Activated naive CD4-positive, alpha-beta T cell treated with anti-CD3 and anti-CD28 coated beads for 36 hours (primary cell): ENCODE measurements at places on chromosomes 3 and 15.

- no peak for DNase-seq
Measured at GRCh38 chr15:97350813-97351212, 609.7 kb upstream of the ARRDC4 start.

DNA sequence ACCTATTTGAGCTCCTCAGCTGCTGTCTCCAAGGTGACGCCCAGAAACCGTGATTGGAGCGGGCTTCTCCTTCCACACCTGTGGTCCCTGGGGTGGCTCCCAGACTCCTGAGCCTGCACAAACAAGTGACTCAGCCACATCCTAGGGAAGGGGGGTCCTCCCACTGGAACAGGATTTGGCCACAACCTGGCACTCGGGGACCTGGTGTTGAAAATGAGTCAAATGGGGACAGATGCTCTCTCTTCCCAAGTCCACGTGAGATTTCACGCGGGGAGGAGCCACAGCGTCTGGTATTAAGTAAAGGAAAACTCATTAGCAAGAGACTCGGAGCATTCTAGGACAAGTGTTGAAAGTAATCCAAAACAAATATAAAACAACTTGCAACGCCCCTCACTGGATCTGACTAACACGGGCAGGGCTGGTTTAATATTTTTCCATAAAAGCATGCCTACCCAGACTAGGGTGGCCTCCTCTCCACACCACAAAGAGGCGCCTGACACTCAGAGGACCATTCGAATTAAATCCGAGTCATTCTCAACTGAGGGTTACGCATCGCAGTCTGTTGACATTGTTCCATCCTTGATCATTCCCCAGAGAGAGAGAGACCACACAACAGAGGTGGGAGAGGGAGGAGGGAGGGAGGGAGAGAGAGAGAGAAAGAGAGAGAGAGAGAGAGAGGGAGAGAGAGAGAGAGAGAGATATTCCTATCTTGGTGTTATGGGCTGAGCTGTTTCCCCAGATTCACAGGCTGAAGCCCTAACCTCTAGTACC, 74.4 kb downstream of the MGLL start:
- no peak for DNase-seq

GRCh38 chr15:73605759-73606436, 27.3 kb downstream of the NPTN start:
- DNase-seq, result no peak

GRCh38 chr3:4855676-4856075, 123.6 kb upstream of the BHLHE40 start:
- peak; percentile 41 for DNase-seq

- DNase-seq, result no peak
Measured at GRCh38 chr3:18987070-18987469, 161.2 kb upstream of the KCNH8 start.

- no peak for DNase-seq
Measured at GRCh38 chr15:85331655-85332285, 48.6 kb upstream of the AKAP13 start.

DNA sequence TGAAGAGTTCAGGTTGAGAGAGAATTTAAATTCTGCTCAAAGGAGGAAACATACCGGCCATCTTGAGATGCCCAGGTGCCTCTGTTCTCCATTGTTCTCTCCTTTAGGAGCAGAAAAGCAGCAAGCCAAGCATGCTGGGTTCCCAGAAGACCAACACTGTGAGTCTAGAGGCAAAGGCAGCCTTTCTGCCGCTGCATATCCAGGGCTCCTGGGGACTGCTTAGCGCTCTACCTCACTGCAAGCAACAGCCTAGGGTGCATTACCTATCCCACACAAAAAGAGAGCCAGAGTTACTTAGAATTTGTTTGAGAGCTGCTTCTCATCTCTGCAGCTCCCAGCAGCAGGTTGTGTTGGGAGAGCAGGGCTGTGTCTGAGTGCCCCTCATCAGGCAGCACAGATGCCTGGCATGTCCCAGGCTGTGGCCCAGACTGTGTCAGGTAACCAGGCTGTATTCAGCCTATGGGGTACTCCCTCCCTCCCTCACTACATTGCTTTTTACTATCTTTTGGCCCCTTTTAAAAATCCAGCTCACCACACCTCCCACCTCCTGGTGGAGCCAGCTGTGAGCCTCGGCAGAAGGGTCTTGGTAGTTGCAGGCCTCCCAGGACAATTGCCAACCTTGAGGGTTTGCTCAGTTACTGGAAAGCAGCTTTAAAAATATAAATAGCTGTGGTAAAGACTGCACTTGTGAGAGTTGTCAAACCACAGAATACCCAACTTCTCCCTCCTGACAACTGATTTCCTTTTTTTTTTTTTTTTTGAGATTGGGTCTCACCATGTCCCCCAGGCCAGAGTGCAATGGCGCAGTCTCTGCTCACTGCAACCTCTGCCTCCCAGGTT, 30.2 kb downstream of the BCL2L10 start:
- DNase-seq, result no peak

GRCh38 chr3:12986986-12987385, 86.2 kb downstream of the IQSEC1 start:
- no peak for DNase-seq

DNA sequence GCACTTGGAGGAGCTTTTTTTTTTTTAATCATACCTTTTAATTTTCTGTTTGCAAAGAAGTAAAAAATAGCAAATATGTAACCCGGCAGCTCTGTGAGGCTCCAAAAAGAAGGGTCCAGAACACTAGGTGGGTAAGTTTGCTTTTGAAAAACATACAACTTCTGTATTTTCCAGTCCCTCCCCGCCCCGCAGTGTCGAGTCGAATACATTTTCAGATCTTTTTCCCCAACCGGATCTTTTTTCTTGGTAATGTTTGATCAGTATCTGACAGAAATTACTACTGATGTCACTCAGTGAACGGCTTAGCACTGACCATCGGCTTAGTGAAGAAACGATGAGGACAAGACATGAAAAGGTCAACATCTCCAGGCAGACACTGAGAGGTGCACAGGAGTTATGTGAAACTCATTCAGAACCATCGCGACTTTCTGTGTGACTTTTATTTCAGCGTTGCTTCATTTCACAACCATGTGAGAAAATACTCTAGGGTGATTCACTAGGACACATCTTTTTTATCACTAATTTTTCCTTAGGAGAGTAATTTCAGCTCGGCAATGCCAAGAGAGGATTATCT, 11.0 kb downstream of the ISL2 start:
- no peak for DNase-seq

DNA sequence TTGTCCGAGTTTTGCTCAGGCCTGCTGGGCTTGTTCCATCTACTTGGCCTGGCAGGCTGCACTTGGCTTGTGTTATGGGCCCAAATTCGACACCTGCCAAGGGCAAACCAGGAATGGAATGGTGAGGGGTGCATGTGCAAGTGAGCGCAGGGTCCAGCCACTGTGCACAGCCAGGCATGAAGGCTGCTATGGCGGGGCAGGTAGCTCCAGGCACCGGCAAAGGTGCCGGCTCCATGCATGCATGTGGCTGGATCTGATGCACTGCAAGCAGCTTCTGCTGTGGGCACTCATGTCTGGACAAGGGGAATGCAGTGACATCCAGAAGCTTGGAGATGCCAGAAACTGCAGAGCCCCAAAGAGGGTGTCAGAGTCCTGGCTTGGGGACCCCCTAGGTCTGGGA, 463.0 kb downstream of the EPHA3 start:
- no peak for DNase-seq

- DNase-seq, result no peak
Measured at GRCh38 chr3:105355408-105356061, 11.2 kb upstream of the ALCAM start.

- DNase-seq, result no peak
Measured at GRCh38 chr3:94360987-94361386, 298.1 kb downstream of the NSUN3 start.

DNA sequence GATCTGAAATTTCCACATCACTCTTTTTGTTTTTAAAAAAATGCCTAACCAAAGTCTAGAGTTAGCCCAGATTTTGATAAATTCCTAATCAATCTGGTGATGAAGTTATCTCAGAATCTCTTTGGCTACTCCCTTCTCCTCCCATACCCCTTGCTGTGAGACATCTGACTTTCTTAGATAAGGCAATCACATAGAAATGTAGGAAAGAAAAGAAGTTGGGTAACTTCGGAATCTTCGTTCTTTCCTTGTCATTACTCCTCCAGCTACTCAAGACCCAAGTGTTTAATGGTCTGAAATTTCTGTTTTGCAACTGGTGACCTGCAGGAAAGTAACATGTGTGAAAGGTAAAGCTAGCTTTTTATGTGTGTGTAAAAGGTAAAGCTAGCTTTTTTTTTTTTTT, 37.8 kb downstream of the MYL3 start:
- no peak for DNase-seq

- DNase-seq, result no peak
Measured at GRCh38 chr3:105999856-106000255, 131.0 kb upstream of the CBLB start.

- no peak for DNase-seq
Measured at GRCh38 chr3:189229196-189229828, 57.5 kb downstream of the TPRG1 start.

- no peak for DNase-seq
Measured at GRCh38 chr3:58672451-58672850, 5.9 kb upstream of the FAM3D start.

DNA sequence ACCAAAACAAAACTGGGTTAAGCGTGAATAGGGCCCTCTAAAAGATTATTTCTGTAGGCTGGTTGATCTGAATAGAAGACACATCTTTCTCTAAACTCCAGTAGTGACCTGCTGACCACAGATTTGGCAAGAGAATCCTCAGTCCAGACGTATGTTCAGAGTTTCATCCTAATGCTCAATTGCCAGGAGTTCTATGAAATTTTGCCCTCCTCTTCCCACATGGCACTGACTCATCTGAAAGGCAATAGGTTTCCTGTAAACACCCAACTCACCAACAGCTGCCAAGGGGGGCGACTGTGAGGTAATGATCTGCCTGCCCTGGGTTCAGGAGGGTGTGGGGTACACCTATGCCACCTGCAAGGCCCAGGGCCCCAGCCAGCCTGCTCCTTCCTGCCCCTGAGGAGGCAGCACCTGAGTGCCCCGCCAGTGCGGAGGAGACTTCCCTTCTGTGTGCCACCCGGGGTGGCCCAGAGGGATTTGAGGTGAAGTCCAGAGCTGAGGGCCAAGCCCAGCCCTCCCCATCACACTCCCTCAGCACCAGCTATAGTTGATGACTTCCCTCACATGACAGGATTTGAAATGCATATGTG, 8.4 kb upstream of the PLA2G4D start:
- no peak for DNase-seq

DNA sequence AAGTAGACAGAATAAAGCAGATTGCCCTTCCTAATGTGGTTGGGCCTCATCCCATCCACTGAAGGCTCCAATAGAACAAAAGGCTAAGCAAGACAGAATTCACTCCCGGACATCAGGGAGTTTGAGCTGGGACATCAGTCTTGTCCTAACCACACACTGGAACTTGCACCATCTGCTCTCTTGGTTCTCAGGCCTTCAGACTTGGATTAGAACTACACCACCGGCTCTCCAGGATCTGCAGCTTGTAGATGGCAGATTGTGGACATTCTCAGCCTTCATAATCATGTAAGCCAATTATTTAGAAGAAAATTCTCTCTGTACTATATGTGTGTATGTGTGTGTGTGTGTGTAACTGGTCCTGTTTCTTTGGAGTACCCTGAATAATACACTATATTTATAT, 394.7 kb upstream of the LMCD1 start:
- no peak for DNase-seq

- DNase-seq, result no peak
Measured at GRCh38 chr15:68603951-68604350, 25.2 kb downstream of the CORO2B start.

DNA sequence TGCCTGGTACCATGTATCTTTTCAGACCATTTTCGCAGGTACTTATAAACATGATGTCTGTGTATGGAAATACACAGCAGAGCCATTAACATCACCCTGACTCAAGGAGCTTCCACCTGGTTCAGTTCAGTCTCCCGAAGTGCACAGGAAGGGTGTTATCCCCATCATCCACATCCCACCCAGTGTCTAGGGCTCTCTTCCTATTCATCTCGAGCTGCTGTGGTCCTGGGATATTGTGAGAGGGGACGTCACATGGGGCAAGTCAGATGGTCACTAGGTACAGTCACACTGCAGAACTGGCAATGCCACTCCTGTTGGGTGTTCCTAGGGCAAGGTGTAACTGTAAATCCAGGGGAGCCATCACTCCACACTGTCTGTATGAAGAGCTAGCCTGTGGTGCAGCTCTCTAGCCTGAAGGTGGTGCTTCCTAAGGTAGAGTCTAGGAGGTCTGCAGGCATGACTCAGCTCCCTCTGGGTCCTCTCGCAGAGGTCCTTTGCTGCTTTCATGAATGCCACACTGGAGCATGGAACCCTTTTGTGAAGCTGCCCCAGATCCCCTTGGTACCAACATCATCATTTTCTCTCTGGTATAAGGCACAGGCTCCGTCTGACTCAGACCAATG, 13.9 kb downstream of the ISLR2 start:
- DNase-seq, result no peak

GRCh38 chr15:99956820-99957641, 223.8 kb upstream of the LYSMD4 start:
- no peak for DNase-seq

GRCh38 chr3:111616417-111617105, 21.4 kb upstream of the ZBED2 start:
- peak; percentile 83 for DNase-seq

- DNase-seq, result no peak
Measured at GRCh38 chr15:70165716-70166284, 68.1 kb upstream of the TLE3 start.

DNA sequence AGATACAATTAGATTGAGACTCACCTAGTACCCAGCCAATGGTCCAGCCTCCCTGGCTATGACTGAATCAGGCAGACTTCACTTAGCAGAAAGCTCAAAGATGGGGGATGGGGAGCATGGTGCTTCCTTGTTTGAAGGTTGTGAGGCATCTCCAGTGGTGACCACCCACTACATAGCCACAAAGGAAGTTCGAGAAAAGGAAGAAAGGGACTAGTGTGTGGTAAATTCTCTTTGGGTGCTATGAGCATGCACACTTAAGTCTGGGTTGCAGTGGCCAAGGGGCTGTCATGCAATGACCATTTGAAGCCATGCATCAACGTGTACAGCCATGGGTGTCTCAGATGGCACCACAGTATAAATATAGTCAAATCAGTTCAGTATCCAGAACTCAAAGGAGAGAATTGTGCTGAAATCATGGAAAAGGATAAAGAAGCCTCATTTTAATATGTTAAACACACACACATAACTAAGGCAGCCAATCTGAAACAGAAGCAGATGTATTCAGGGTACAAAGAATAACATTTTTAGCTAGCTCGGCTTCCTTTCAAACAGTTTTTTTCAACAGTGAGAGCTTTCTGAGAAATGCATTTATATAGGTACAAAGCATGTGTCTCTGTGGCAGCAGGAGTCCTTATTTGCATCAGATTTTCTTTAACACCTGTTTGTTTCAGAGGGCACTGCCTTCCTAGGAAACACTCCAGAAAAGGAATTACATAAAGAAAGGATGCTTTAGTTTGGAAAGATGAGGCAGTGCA, 275.5 kb downstream of the GAP43 start:
- no peak for DNase-seq

- no peak for DNase-seq
Measured at GRCh38 chr3:171700653-171701052, 109.6 kb downstream of the PLD1 start.

DNA sequence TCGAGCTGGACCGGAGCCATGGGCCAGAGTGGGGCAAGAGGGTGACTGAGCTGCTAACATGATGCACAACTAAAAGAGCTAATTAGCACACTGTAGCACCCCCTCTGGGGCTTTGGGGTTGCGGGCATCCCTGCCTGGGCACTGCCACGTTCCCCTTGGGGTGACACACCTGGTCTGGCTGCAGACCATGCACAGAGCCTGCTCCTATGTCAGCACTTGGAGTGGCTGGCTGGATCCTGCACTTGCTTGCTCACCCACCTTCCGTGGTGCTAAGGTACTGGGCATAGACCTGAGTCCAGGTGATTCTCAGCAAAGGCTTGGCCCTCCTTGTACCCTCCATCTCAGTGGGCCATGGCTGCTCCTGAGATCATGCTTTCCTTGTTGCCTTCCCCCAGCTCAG, 12.8 kb upstream of the SPTBN5 start:
- DNase-seq, result no peak
